NB4 (cell line): ENCODE measurements at places on chromosomes 7 and 10.
A peak's percentile ranks its signal among the peaks of the same experiment; 100 is the strongest.

GRCh38 chr10:73768881-73769280, 13.0 kb upstream of the CHCHD1 start:
- DNase-seq: no peak

DNA sequence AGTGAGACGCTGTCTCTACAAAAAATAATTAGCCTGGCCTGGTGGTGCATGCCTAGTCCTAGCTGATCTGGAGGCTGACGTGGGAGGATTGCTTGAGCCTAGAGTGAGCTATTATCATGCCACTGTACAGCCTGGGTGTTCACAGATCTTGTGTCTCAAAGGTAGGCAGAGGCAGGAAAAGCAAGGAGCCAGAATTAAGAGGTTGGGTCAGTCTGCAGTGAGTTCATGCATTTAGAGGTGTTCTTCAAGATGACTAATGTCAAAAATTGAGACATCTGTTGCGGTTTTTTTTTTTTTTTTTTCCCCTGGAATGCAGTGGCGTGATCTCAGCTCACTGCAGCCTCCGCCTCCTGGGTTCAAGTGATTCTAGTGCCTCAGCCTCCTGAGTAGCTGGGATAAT, 5.4 kb downstream of the PPIA start:
- peak; percentile 41 for DNase-seq

DNA sequence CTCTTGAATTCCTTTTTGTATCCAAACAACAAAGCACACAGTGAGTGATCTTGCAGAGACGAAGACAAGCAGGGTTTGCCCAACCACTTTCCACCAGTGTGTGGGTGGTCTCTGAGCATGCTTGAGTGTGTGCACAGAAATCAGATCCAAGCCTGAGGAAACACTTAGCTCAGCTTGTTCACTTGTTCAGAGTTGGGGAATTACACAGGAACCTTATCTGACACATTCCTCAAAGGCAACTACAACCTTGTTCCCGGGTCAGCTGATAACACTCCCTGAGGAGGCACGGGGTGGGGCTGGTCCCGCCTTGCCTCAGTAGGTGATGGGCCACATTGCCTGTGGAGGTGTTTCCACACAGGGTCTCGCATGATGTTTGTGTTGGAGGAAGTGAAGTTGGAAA, 216.9 kb downstream of the DYNC1I1 start:
- DNase-seq: no peak

GRCh38 chr7:53062796-53063195, 27.4 kb downstream of the POM121L12 start:
- DNase-seq: no peak

DNA sequence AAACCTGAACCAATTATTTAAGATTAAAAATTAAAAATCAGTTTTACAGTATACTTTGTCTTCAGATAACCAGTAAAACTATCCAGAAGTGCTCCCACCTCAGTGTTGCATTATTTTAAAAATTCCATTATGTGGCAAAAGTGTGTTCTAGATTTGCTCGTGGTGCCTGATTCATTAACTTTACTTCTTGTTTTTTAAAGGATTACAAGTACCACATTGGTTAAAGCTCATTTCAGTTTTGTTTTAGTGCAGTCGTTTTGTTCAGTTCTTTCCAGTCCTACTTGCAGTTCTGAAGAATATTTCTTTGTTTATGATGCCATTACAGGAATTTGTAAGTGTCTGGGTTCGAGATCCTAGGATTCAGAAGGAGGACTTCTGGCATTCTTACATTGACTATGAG, 69.0 kb downstream of the SNX10 start:
- peak; percentile 32 for DNase-seq

DNA sequence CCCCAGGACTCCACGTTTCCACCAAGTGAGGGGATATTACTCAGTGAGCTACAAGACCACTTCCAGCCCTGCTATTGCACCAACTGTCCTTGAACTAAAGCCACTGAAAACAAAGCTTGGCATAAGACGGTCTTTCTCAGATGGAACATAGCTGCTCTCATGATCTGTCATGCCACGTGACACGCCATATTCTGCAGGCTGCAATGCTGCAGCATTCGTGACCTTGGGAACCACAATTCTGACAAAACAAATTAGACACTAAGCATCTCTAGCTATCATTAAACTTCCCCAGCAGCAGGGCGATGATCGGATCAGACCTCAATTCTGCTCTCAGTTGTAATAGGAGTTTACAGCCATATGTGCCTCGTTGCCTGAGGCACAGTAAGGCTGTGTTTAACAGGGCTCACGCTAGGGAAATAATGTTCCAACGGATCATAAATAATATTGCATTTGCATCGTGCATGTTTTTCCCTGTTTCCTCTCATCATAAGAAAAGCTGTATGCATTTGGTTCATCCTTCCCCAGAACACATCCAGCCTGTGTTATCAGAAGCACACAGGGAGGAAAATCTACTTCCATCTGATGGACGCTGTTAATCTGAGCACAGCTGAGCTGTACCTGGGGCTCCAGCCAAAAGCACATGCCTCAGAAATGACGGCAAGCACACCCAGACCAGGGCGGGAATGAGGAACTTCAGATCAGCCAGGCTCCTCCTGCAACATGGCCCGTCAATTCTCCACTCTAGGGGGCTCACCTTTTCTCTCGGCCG, 38.6 kb upstream of the CNPY1 start:
- DNase-seq: peak; percentile 53

- peak; percentile 52 for DNase-seq
These were observed 34.8 kb upstream of the CCSER2 start for GRCh38 chr10:84293574-84294016.

GRCh38 chr7:80593869-80594586, 44.4 kb upstream of the CD36 start:
- no peak for DNase-seq

DNA sequence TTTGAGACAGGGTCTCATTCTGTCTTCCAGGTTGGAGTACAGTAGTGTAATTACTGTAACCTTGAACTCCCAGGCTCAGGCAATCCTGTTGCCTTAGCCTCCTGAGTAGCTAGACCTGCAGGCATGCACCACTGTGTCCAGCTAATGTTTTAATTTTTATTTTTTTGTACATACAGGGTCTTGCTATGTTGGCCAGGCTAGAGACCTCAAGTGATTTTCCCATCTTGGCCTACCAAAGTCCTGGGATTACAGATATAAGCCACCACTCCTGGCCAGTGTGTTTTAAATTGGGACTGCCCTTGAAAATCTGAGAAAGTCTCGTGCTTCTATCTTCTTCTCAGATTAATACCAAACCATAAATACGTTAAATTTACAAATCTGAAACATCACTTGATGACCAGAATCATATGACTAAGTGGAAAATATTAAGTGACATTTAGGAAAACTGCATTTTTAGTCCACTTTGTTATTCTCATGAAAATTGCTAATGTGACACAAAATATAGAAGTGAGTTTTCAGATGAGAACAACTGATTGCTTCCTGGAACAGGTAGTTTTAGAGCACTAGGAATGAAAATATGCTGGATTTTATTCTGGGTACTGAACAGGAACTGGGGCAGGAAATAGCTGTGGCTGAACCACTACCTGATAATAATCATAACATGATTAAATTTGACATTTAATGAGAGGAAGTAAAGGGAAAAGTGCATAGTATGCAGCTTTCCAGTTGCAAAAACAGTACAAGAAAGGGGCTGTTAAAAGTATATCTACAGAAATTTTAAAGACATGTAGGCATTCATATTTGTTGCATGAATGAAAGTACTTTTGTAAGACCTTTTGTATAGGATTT, 4.2 kb downstream of the PHTF2 start:
- DNase-seq: peak; percentile 15

DNA sequence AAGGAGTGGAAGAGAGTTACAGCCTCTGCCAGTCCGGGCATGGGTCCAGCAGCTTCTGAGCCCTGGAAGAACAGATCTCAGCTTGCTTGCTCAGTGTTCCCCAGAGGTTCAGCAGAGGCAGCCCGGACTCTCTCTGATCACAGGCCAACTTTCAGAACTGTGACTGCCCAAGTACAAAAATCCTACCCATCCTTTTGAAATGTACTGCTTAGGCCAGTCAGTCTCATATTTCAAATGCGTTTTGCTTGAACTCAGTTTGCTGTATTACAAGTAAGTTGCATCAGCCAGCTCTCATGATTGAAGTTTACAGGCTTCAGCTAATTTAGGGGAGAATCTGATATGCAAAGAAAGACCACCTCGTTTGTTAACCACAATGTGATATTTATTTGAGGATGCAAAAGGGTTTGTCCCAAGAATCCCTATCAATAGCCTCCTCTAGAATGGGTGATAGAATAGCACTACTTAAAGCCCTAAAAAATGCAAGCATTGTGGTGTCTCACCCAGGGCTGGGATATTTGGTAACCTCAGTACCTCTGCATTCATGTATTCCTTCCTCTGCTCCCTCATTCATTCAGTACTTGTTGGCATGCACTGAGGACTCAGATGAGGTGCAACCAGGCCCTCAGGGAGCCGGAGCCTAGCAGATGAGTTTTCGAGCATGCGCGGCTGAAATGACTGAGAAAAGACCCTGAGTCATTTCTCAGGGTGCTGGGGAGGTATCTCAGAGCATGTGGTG, 7.0 kb downstream of the AIMP2 start:
- no peak for DNase-seq

GRCh38 chr10:31650010-31650409, 278.6 kb downstream of the ARHGAP12 start:
- no peak for DNase-seq

GRCh38 chr10:100728928-100729861, 16.2 kb upstream of the PAX2 start:
- peak; percentile 42 for DNase-seq

DNA sequence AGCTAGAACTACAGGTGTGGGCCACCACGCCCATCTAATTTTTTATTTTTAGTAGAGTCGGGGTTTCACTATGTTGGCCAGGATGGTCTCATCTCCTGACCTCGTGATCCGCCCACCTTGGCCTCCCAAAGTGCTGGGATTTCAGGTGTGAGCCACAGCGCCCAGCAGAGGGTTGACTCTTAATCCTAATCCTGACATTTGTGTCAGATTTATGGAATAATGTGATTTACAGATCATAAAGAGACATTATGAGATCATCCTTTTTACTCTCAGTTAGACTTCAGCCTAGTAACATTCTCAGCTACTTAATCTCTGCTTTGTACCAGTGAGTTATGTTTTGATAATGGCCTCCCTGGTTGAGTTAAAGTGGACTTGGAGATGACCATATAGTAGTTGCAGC, 2.2 kb downstream of the BTRC start:
- no peak for DNase-seq

DNA sequence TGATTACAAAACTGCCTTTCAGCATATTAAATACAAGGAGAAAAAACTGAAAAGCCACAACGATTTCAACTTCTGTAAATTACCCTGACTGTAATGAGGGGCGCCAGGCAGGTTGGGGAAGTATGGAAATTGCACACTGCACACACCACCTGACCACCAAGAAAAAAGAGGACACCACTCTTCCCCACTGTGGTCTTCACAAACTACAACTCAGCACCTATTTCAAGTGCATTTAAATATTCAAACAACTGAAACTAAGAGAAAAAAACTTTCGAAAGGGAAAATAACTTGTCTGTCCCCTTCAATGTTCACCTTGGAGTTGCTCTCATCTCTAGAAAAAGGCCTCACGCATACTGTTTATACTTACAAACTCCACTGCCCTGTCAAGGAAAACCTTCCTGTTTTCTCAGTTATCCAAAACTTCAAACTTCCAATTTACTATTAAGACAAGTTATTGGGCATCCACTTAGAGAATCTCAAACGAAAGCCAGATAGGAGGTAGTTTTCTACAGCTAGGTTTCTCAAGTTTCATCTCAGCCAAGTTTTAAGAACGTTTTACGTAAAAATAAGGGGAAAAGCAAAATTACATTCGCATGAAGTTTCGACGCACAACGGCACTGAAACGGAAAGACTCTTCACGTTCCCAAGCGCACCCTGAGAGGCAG, 1.4 kb downstream of the LARP4B start:
- DNase-seq: peak; percentile 81

- no peak for DNase-seq
These were observed 67.0 kb upstream of the GPR158 start for GRCh38 chr10:25107756-25108155.

- no peak for DNase-seq
These were observed 141.1 kb upstream of the AGR3 start for GRCh38 chr7:17022920-17023319.

DNA sequence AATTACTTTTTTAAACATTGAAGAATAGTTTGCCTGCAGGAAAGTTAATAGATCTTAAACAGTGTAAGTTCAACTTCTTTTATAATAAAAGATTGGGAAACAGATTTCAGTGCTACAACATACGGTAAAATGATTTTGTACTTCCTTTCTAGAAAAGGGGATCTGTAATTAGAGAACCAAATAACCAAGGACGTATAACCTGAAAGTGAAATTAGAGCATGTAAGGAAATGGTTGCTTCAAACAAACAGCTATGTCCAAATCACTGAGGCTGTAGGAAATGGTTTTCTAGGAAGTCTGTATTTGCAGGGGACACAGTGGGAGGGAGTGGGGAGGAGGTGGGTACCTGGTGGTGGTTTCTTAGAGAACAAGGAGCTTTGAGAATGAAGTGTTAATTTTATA, 57.9 kb upstream of the EXOC6 start:
- peak; percentile 39 for DNase-seq

- no peak for DNase-seq
These were observed 201.6 kb upstream of the KIAA1217 start for GRCh38 chr10:24007359-24007758.

GRCh38 chr10:21989453-21990154, 13.9 kb downstream of the DNAJC1 start:
- peak; percentile 55 for DNase-seq

GRCh38 chr7:157490465-157490912, 153.7 kb downstream of the DNAJB6 start:
- DNase-seq: peak; percentile 100

DNA sequence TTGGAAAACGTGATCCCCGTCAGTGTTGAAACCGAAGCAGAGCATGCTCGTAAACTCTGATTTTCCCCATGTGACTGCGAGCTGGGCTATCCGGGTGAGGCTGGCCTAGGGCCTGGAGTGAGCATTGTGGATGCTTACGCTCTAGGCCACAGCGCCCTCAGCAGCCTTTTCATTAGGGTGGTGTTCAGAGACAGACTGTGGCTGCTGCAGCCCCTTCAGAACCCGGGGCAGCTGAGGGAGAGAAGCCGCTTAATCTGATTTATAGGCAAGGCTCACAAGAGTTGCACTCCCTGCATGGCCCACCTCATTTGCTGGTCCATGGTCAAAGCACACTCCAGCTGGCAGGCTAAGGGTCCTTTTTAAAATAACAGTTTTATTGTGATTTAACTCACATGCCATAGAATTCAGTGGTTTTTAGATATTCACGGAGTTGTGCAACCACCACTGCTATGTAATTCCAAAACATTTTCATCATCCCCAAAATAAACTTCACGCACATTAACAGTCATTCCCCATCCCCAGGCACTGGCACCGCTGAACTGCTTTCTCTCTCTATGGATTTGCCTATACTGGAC, 72.5 kb downstream of the SYPL1 start:
- no peak for DNase-seq

GRCh38 chr10:122663516-122664130, 36.0 kb downstream of the C10orf120 start:
- DNase-seq: no peak

DNA sequence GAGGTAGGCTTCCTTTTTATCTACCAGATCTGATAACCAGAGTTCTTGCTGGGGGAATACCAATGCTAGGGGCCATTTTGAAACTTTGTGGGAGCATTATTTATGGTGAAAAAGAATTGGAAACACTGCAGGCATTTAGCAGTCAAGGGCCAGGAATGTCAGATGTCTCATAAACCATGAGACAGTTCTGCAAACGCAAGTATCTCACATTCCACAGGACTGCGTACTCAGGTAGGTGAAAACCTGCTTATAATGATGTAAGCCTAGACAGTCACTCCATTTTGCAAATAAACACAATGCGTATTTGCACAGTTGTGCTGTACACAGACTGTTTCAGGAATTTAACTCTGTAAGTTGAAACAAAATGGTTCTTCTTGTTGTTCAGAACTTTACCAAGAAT, 33.9 kb downstream of the ECHDC3 start:
- DNase-seq: no peak
